SIG-M5 (cell line): ENCODE measurements at places on chromosomes 4 and X.

GRCh38 chrX:68588602-68589371 is 58.7 kb upstream of the STARD8 start:
- no peak for DNase-seq

GRCh38 chr4:121873604-121874003 is 3.3 kb upstream of the BBS7 start:
- no peak for DNase-seq

DNA sequence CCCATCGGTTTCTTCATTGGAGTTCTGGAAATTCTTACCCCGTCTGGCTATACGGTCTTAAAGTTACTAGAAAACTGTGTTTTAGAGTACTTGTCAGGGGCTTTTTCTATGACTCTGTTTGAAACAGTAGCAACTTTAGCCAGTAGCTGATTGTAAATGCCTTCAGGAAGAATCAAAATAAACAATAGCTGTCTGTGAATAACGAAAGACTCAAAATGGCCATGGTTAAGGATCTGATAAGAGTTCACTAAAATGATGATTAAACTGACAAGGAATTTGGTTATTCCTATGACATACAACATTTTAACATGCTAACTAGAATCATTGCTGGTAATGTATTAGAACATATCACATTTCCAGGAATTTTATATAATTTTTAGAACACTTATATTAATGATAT is 191.0 kb downstream of the EVC2 start:
- DNase-seq = no peak

DNA sequence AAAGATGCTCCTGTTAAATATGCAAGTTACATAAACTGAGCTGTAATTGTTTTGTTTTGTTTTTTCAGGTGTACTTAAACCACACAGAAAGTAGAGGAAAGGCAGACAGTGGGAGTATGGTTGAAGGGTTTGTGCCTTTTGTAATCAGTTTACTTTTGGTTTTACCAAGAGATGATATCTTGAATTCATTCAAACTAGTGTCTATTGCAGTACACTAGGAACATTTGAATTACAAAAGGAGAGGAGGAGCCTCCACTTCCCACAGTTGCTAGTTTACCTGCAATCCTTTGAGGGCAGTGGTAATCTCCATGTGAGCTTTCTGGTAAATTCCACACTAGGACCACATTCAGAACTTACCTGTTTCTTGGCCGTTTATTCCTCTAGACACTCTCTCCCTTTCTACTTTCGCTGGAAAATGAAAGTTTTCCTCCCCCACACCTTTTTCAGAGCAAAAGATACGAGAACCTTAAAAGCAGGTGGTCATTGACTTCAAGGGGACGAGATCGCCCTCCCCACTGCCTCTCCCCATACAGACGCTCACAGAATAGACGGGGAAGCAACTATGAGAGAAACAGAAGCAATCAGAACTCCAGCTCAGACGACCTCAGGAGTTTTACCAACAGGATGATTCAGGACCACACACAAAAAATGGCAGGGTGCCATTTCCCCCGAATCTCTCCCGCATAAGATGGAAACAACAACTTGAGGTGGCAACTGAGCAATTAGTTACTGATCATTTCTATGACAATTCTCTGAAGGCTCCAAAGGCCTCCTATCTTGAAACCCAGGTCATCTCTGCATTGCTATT is 3.3 kb downstream of the RBM47 start:
- no peak for DNase-seq

- no peak for DNase-seq
Measured at GRCh38 chrX:107729558-107730297, 45.9 kb downstream of the TSC22D3 start.

- no peak for DNase-seq
Measured at GRCh38 chr4:40058121-40058520, 1.5 kb downstream of the N4BP2 start.

GRCh38 chr4:99863804-99864203 is 30.4 kb downstream of the LAMTOR3 start:
- DNase-seq = no peak
